ENCODE measurements at places on chromosomes 1 and 21.

DNA sequence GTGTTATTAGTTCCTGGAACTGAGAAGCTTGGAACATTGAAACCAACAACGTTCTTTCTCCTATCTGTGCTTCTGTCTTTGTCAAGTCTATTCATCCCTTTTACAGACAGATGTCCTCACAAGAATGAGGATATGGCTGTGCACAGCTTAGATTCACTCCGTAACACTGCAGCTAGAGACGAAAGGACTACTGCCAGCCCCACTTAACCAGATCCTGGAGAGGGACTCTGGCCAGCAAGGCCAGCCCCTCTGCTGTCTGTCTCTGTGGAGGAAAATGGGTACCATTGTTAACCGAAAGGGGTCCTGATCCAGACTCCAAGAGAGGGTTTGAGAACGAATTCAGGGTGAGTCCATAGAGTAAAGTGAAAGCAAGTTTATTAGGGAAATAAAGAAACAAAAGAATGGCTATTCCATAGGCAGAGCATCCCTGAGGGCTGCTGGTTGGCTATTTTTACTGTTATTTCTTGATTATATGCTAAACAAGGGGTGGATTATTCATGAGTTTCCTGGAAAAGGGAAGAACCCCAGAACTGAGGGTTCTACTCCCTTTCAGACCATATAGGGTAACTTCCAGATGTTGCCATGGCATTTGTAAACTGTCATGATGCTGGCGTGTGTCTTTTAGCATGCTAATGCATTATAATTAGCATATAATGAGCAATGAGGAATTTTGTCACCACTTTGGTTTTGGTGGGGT is 17.4 kb upstream of the USP24 start:
- no peak for DNase-seq

- DNase-seq: no peak
Observed at GRCh38 chr1:203799971-203800370, 4.5 kb downstream of the ZBED6 start.

GRCh38 chr1:211735208-211736170 is 60.1 kb upstream of the NEK2 start:
- DNase-seq: no peak

- DNase-seq: no peak
Observed at GRCh38 chr1:94071976-94072375, 49.0 kb downstream of the ABCA4 start.

Measured in stimulated activated CD8-positive, alpha-beta memory T cell treated with anti-CD3 and anti-CD28 coated beads, Interleukin-4, amount 100 ng/mL, for 24 hours (primary cell).